GM10248 (cell line): ENCODE measurements at places on chromosomes 12 and 14.

DNA sequence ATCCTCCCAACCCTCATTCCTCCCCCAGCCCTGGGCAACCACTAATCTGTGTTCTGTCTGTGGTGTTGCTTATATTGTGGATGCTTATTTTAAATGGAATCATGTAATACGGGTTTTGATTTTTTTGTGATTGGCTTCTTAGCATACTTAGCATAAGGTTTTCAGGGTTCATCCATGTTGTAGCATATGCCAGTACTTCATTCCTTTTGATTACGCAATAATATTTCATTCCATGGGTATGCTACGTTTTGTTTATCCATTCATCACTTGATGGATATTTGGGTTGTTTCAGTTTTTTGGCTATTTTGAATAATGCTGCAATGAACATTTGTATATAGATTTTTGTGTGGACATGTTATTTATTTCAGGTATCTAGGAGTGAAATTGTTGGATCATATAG lies 82.9 kb downstream of the TSPAN9 start:
- no peak for DNase-seq

DNA sequence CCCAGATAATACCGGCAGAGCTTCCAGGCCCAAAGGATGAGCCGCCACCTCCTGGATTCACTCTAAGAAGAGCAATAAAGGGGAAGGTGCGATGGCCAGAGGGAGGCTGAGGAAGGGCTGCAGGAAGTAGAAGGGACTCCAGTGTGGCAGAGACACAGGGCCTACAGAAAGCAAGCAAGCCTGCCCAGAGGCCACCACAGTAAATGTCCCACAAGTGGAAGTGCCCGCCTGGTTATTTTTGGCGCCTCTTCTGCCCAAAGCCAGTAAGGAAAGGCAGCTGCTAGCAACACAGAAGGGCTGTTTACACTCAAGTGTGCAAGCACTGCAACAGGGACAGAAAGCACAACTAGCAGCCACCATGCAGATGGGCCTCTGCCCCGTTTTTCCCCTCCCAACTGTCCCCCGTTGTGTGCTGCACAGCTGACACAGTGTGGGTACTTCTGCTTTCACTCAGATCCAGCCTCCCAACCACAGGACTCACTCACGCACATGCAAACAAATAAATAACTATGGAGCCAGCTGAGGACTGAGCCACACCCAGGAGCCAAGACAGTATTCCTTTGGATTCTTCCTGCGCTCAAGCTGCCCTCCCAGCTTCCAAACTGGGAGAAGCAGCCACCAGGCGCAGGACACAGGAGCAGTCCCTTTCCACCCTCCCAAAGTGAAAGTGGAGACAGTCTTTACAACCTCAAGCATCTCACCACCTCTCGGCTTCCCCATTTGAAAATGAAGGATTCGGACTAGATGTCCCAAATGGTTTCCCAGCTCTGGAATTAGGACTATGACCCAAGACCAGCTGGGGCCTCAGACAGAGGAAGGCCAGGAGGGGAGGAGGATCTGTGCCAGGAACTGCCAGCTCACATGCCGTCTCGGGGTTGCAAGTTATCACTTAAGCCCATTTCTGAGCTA lies 40.0 kb upstream of the PNMA1 start:
- DNase-seq = peak; percentile 73

DNA sequence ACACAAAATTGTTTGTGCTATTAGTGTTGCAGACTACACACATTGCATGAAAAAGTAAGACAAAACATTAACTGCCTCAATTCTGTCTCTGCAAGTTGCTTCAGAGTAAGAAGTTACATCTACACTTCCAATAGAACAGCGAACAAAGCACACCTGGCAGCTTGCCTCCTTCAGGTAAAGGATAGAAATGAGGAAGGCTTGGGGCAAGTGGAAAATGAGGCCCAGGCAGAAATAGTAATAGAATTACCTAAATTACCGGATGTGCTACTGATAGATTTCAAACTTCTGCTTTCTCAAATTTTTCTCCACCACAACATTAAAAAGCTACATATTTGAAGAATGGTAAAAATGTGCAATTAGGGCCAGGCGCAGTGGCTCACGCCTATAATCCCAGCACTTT lies 37.7 kb downstream of the CCDC175 start:
- DNase-seq = no peak

- DNase-seq = peak; percentile 50
Measured at GRCh38 chr12:5200278-5201087, 156.8 kb downstream of the KCNA5 start.

GRCh38 chr12:124940393-124941169 lies 26.1 kb upstream of the UBC start:
- DNase-seq = peak; percentile 79

DNA sequence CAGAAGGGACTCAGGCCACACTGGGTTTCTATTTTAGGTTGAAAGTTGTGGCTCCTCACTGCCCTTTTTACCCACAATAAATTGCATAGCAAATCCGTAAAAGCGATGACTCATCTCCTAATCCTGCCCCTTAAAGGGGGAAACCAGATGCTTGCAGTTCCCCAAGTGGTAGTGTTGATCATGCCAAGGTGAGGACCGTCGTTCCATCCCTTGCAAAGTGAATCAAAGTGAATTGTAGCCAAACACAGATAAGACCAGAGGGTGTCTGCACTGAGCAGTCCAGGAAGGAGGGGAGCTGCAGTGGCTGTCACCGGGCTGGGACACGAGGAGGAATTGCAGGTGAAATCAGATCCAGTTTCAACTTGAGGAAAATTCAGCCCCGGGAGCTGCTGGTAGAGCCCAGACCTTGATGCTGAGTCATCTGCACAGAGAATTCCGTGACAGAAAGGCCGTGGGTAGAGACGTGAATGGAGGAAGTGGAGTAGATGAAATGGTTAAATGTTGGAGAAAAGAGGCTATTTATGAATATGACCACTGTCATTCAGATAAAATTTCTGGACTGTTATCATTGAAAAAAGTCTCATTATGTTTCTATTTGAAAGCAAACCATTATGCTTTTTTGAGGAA lies 44.2 kb upstream of the MMP17 start:
- peak; percentile 58 for DNase-seq

- no peak for DNase-seq
Measured at GRCh38 chr12:101004898-101005297, 205.1 kb downstream of the SLC5A8 start.

DNA sequence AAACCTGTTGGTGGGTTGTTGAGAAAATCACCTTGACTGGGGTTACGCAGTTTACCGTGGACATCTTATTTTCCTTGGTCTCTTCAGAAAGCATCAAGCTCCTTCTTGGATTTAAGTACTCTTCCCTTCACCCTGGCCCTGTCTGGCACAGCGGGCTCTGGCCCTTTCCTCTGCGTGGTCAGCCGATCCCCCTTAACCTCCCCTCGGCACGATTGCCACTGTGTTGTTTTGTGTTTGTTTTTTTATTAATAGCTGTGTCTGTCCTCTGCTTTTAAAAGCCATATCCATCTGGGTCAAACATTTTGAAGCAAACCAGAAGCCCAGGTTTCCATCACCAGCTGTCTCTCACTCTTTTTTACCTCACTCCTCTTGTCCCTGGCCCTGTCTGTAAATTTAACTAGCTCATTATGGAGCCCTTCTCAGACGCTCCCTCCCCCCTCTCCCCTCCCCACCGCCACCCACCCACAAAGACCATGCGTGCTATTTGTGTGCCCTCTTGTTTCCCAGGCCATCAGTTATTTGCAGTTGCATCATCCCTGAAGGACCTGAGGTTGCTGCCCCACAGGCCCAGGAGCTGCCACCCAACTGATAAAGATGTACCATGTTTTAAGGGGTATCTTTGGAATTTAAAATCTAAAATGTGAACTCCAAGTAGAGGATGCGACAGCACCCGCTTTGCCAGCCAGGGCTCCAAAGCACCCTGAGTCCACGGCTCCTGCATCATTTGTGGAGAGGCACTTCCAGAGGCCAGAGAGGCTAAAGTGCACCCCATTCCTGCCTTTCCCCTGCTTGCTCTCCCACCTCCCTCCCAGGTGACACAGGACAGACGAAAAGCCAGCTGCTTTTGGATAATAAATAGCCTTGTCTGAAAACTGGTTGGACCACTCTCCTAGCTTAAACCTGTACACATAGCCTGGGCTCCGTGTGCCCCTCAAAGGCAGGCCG lies 3.9 kb downstream of the BCL11B start:
- DNase-seq = no peak

DNA sequence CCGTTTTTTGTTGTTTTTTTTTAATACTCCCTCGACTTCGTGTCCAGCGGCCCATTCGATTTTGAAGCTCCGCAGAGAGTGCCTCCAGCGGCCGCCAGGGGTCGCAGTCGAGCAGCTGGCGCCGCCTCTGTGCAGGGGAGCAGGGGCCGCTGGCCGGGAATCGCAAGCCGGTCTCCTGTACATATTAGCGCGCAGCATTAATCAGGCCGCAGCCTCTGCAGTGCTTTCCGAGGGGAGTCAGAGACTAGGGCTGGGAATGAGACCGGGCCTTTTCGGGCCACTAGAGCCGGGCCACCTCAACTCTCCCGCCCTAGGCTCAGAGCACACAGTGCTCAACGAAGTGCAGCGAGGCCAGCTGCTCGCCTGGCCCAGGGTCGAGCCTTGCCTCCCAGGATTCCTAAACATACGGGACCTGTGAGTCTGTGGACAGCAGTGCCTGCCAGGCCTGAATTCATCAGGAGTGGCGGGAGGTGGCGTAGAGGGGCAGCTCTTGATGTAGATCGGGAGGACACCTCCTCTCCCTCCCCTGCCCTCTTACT lies 81.8 kb downstream of the EMP1 start:
- DNase-seq = peak; percentile 79

GRCh38 chr14:105918496-105919262 lies 392.3 kb downstream of the TMEM121 start:
- no peak for DNase-seq

GRCh38 chr12:96360550-96360949 lies 39.7 kb downstream of the CDK17 start:
- DNase-seq = no peak

DNA sequence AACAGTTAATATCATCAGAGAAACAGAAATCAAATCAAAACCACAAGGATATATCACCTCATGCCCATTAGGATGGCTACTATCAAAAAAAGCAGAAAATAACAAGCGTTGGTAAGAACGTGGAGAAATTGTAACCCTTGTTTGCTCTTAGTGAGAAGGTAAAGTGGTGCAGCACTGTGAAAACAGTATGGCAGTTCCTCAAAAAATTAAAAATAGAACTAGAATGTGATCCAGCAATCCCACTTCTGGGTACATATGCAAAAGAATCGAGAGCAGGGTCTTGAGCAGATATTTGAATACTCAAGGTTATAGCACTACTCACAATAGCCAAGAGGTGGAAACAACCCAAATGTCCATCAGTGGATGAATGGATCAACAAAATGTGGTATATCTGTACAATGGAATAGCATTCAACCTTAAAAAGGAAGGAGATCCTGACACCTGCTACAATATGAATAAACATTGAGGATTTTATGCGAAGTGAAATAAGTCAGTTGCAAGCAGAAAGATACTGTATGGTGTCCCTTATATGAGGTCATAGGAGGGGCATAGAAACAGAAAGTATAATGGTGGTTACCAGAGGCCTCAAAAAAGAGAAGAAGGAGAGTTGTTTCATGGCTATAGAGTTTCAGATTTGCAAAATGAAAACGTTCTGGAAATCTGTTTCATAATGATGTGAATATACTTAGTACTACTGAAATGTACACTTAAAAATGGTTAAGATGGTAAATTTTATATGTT lies 131.0 kb upstream of the EEA1 start:
- DNase-seq = peak; percentile 61

DNA sequence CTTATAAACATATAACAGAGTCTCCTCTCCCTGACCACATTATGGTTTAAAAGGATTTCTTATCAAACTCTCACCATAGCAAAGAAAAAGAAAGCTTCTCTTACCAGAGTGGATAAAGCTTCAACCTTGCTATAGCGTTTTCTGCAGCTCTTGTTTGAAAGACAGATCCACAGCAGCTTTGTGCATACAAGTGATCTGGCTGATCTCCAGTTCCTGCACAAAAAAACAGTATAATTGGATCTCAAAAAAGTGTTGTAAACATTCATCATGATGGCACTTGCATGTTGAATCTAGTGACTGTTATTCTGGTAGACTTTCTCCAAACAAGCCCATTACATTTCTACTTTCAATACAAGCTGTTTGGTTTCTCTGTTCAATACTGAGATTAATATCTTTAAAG lies 178.9 kb upstream of the MGAT4C start:
- no peak for DNase-seq

- DNase-seq = no peak
Measured at GRCh38 chr14:34018564-34019244, 67.8 kb upstream of the EGLN3 start.

- no peak for DNase-seq
Measured at GRCh38 chr14:54651649-54652048, 84.7 kb downstream of the SAMD4A start.

DNA sequence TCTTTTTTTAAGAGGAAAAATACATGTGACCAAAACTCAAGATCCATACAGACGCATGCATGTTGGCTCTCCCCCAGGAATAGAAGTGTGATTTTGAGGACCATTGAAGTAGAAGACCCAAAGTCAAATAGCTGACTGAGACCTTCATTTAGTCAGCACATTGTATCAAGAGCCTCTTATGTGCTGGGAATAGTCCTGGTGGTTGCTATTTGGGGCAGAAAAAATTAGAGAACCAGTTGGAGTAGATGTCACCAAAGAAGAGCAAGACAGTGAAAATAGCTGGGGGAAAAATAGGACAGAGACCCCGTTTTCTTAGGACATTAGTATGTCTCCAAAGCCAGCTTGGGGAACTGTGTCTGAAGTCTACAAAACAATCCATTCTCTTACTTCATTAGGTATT lies 93.6 kb downstream of the PELI2 start:
- DNase-seq = no peak

- no peak for DNase-seq
Measured at GRCh38 chr12:45490232-45490881, 239.1 kb upstream of the ARID2 start.

- DNase-seq = no peak
Measured at GRCh38 chr14:99574099-99574880, 29.7 kb downstream of the CCDC85C start.

- no peak for DNase-seq
Measured at GRCh38 chr14:64217308-64217707, 76.9 kb downstream of the ESR2 start.

DNA sequence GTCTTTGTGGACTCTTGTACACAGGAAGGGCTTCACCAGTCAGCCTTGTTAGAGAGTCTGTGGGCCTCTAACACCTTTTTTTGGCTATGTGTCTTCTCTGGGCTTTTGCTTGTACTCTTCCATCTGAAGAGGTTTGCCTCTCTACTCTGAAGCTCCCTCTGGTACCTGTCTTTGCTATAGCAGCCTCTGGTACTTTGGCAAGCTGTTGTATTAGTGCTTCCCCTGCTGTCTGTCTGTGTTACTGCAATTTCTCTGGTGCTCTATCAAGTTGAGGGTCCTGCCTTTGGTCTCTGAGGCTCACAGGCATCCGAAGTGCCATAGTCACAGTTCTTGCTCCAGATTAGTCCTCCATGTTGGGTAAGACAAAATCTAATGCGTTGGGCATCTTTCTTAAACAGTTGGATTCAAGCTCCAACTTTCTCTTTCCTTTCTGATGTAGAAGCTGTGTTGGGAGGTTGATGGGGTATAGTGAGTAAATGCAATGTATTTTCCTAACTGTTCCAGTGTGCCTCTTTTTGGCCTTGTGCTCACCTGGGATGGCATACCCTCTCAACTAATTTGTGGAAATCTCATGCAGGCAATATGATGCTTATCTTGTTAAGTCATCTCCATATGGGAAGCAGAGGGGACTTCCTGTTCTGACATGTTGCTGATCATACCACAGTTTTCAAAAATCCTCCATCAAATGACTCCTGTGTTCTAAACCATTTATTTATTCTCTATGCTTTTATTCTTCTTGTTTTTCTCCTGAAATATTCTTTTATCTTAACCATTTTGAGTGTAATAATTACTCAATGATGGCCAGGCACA lies 88.8 kb downstream of the ATF7IP start:
- peak; percentile 52 for DNase-seq

- DNase-seq = peak; percentile 31
Measured at GRCh38 chr12:12891080-12891880, at the start of gene GPRC5A. Gene GPRC5A, plus strand, starts transcription at chr12:12891562. Its CDS starts 16,688 bp downstream, at chr12:12908250.
